Activated CD4-positive, alpha-beta T cell treated with anti-CD3 and anti-CD28 coated beads, Interleukin-2, amount 50 U/mL, for 48 hours (primary cell): ENCODE measurements at places on chromosomes 13 and 19.
A peak's percentile ranks its signal among the peaks of the same experiment; 100 is the strongest.

GRCh38 chr13:57787058-57787791, 155.7 kb downstream of the PCDH17 start:
- no peak for DNase-seq

DNA sequence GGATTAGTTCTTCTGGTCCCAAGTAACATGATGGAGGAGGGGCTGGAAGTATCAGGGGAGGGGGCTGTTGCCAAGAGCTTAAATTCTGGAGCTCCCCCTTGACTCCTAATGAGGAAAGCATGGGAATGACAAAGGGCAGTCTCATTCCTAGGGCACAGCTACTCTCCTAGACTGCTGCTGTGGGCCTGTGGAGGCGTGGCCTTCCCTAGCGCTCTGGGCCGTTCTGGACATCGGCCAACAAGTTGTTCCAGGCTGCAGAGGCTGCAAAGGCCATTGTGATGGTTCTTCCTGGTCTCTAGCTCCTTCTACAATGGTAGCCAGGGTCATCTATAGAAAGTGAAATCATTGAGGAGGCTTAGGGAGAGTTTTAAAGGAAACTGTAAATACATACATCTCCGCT, 916.6 kb downstream of the DIAPH3 start:
- DNase-seq: no peak

GRCh38 chr13:113050734-113051431, 54.7 kb upstream of the F7 start:
- no peak for DNase-seq

- DNase-seq: no peak
Observed at GRCh38 chr13:47553329-47553977, 447.6 kb downstream of the SUCLA2 start.

- DNase-seq: no peak
Observed at GRCh38 chr13:46178821-46179220, 3.2 kb downstream of the LCP1 start.

- no peak for DNase-seq
Observed at GRCh38 chr19:35717665-35718344, at the start of gene KMT2B. Gene KMT2B (plus strand): TSS chr19:35718003. CDS start chr19:35718019, 16 bp downstream.

GRCh38 chr13:77465603-77466195, 69.8 kb upstream of the SCEL start:
- no peak for DNase-seq

GRCh38 chr19:36409841-36410240, 8.6 kb downstream of the ZFP82 start:
- no peak for DNase-seq

DNA sequence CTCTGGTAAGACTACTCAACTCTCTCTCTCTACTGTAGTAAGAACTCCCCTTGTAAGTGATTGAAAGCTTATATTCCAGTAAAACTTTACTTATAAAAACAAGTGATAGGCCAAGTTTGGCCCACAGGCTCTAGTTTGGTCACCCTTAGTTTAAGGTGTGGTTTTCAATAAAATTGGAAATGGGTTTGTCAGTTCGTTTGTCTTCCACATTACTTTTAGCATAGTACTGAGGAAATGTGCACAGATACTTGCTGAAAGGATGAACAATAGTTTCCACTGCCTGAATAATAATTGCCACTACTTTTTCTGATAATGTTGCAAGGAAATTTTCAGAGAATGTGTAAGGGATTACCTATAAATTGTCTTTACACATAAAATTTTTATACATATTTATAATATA, 54.5 kb downstream of the LMO7 start:
- no peak for DNase-seq

GRCh38 chr13:99267927-99268326, 9.7 kb upstream of the GPR18 start:
- DNase-seq: no peak

DNA sequence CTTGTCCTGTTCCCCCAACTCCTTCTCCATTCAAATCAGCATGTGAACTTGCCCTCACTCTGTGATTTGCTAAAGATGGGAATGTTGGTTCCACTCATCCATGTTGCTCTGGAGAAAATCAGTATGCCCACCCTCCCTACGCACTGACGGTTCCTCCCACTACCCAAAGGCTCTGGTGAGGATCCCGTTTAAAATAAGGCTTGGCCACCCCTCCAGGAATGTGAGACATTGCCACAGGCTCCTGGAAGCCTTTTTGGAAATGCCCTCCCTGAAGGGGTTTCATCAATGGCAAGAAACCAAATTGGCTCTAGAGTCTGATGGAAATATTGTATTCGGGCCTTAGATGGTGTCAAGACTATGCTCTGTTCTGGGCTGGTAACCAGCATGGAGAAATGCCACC, 187.3 kb downstream of the USP12 start:
- DNase-seq: no peak

DNA sequence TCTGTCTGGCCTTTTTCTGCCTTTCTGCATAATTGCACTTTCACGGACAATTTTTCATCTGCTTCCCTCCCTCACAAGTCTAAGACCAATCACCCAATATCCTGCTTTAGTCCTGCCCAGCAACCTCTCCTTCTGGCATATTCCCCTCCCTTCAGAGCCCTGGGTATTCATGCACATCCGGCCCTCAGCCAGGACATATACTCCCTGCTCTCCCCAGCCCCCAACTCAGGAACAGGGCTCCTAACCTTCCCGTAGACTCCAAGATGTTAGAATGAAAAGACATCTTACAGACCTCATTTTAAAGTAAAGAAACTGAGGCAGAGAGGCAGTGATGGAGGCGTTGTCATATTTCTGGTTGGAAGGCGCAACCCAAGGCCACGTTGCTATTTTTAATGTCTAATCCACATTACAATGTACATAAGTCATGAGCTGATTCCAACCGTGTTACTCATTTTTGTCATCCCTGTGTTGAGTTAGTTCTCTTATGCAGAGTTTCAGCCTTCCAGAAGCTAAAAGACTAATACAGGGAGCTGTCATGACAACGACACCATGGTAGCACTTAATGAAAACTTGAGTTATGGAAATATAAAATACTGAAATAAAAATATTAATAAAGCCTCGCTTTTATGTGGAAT, 209.2 kb downstream of the TSHZ3 start:
- DNase-seq: no peak

DNA sequence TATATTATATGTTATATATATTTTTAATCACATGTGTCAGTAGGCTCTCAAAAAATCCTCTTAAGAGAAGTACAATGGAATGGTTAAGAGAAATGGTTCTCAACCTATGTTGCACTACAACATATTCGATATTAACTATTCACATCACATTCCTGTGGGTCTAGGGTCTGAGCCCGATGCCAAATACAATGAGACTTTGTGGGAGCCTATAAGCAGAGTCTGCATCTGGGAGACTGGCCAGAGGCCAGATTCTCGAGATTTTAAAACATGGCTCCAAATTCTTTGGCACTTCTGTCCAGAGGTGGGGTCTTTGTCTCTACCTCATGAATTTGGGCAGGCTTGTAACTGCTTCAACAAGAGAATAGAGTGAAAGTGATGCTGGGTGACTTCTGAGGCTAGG, 79.4 kb upstream of the NBEA start:
- DNase-seq: no peak

- DNase-seq: no peak
Observed at GRCh38 chr13:95023405-95023804, 277.8 kb downstream of the ABCC4 start.

GRCh38 chr19:6564393-6564792, 26.6 kb downstream of the CD70 start:
- DNase-seq: no peak

GRCh38 chr13:89923736-89924135, 1423.8 kb upstream of the MIR17HG start:
- no peak for DNase-seq

DNA sequence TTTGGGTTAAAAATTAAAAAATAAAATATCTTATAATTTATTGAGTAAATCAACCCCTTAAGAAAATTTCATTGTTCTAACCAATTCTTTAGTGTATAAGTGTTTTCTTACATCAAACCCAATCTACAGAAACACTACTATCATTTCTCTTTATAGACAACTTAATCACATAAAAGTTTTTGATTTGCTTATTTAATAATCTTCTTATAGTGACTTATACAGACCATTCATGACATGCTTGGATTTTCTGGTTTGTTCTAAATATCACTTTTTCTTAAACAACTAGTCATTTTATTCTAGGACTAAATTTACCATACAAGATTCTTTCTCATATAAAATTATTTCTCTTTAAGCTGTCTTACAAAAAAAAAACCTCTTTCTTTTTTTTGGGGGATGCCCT, 27.3 kb upstream of the ZSCAN5A start:
- no peak for DNase-seq

GRCh38 chr19:56687031-56687430, 15.5 kb upstream of the ZNF835 start:
- DNase-seq: no peak

DNA sequence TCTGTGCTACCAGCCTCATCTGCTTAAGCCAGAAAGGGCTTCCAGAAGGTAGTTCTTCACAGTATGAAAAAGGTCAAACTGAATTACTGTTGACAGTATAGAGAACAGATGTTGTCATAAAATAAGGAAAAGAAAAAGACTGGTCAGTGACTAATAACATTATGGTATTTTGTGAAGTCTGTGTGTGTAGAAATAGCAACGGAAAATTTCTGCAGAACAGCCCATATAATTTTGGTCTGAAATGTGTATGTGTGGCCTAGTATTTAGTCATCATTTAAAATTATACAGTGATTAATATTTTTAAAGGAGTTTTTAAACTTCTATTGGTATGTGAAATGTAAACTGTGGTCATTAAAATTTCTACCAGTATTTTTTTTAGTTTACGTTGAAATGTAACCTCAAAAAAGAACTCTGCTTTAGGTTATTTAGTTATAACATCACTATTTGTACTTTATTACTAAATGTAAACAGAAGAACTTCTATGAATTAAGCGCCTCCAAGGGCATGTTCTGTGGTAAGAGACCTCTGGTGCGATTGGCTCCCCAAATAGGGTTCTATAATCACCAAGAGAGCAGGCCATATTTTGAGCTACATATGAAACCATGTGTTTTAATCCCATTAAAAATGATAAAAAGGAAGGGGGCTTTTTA, 3.3 kb upstream of the GPR183 start:
- no peak for DNase-seq

DNA sequence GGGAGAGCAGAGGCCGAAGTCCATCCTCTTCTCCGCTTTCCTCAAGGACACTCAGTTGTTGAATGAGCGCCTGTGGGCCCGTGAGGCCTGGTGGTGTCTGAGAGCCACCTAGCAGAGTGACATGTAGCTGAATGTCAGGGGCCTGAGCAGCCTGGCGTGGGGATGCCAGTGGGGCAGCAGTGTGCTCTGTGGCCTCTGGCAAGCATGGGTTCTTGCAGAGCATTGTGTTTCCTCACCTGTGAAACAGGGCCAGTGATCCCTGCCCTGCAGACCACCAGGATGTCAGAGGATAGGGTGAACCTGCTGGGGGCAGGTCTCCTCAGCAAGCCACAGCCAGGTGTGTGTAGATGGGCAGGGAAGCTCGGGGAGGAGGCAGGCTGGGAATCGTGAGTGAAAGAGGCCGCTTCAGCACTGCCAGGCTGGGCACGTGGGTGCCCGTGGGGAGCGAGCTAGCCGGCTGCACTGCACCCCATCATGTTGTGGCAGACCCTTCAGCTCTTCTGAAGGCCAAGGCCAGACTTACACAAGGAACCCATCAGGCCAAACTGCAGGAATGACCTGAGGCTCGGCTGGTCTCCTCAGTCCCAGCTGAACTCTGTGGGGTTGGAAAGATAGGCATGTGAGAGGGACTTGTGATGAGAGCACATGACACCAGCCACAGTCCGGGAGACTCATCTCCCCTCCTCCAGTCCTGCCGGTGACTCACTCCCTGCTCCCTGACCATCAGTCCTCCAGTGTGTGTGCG, 5.0 kb downstream of the PPP1R37 start:
- DNase-seq: no peak

DNA sequence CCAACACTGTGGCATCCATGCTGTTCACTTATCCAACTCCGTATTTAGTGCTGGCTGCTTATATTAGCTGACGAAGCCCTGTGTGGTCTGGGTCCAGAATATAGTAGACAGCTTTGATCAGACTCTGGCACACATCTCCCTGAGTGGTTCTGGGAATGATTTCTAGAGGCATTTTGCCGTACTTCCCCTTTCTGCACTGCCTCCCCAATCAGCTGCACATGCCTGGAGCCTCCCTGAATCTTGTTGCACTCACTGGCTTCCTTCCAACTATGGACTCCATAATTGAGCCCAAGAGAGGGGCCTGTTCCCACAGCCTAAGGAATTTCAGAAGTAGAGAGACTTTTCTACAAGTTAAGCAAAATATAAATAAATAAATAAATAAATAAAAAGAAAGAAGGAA, 30.4 kb upstream of the PCDH8 start:
- no peak for DNase-seq

GRCh38 chr13:112903071-112903577, 65.9 kb upstream of the MCF2L start:
- DNase-seq: no peak

GRCh38 chr13:93183302-93183701, 43.3 kb upstream of the GPC6 start:
- no peak for DNase-seq

GRCh38 chr13:114110091-114110829, 22.2 kb downstream of the RASA3 start:
- DNase-seq: peak; percentile 71

DNA sequence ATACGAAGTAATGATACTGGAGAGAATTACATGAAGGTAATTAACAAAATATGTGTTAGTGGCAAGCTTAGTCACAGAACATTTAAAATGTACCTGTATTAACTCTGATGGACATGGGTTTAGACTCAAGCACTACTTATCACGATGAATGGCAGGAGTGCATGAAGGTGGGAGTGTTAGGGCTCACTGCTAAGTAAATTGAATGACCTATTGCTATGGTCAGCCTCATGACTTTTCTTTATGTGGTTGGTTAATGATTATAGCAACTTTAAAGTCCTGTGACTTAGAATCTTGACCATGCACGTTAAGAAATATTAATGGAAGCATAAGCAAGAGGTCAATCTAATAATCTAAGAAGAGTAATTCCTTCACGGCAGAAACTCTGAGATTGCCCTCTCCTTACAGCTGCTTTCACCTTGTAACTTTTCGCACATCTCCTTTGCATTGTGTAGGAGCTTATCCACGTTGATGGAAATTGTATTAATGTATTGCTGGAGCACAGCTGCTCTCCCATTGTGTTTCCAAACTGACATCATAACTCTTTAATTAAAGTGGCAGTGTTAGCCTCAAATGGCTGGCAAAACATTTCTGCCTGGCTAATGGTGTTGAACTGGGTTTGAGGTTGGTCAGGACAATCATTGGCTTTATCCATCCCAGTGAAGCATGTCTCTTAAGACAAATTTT, 114.5 kb downstream of the RXFP2 start:
- no peak for DNase-seq

DNA sequence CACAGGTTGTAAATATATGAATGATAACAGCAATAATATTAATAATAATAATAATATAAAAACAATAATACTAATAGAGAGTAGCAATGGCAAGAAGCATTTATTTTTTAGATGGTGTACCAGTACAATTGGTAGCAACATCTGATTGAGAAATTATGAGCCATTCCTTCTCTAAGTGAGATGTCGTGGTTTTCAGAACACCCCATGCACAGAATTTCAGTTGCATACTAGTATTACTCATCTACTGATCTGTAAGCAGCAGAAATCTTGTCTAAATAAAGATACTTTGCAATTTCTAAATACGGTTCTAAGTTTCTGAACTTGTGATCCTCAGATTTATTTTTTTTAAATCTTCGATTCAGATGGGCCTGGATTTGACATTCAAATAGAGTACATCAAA, 788.0 kb upstream of the ATXN8OS start:
- no peak for DNase-seq

GRCh38 chr19:1067341-1067957, 482 bp downstream of the ARHGAP45 start:
- no peak for DNase-seq

- no peak for DNase-seq
Observed at GRCh38 chr19:14346279-14346678, 35.0 kb upstream of the ADGRE5 start.
